ENCODE measurements at places on chromosomes 7 and 10. TPM values are rescaled to one million over a fixed set of nuclear protein-coding genes. Genes with fewer than 3 reads are reported as not detected.
A peak's percentile ranks its signal among the peaks of the same experiment; 100 is the strongest.

DOCK1 gene
- 217 TPM for total RNA-seq

GRCh38 chr10:6022660-6023059 lies 39.5 kb downstream of the IL2RA start:
- no peak overlapping the region for H3K27ac ChIP-seq
- no peak for DNase-seq
- no peaks in the 10 kb centered on the region for H3K36me3 ChIP-seq
- H3K4me1 ChIP-seq: no peaks in the 10 kb centered on the region
- no peaks in the 10 kb centered on the region for H3K27me3 ChIP-seq

DNA sequence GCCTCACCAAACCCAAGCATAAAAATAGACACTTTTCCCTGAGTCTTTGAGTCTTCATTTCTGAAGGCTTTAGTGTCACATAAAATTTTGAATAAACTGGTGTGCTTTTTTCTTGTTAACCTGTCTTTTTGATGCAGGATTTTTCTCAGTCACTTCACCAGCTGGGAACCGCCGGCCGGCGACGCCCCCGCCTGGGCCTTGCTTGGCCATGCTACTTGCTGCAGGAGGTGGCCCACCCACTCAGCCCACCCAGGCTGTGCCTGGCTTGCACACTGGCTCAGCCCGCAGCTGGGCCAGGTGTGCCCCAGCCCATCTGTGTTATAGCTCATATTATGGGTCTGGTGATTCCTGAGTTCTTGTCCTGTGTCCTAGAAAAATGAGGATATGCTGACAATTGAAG lies 247.4 kb upstream of the CACNA2D1 start:
- no peaks in the 10 kb centered on the region for H3K4me1 ChIP-seq
- H3K27me3 ChIP-seq: no peaks in the 10 kb centered on the region
- DNase-seq: no peak
- H3K36me3 ChIP-seq: no peaks in the 10 kb centered on the region
- no peak overlapping the region for H3K4me3 ChIP-seq
- H3K27ac ChIP-seq: no peak overlapping the region

GRCh38 chr7:150788474-150789269 lies 11.5 kb downstream of the TMEM176B start:
- no peaks in the 10 kb centered on the region for H3K4me1 ChIP-seq
- peak overlapping the region; percentile 73 for H3K27ac ChIP-seq
- no peaks in the 10 kb centered on the region for H3K36me3 ChIP-seq
- no peak for DNase-seq
- H3K27me3 ChIP-seq: no peaks in the 10 kb centered on the region

CCL24 gene
- not detected for total RNA-seq

PIP gene
- not detected for total RNA-seq

- no peak overlapping the region for H3K27ac ChIP-seq
- no peaks in the 10 kb centered on the region for H3K4me1 ChIP-seq
- no peak for DNase-seq
- no peaks in the 10 kb centered on the region for H3K27me3 ChIP-seq
These were observed 342.5 kb downstream of the PTPRN2 start for GRCh38 chr7:158244873-158245723.

- H3K4me1 ChIP-seq: no peaks in the 10 kb centered on the region
- no peaks in the 10 kb centered on the region for H3K36me3 ChIP-seq
- H3K27me3 ChIP-seq: no peaks in the 10 kb centered on the region
- no peak overlapping the region for H3K27ac ChIP-seq
- no peak overlapping the region for H3K4me3 ChIP-seq
These were observed 994.4 kb upstream of the POT1 start for GRCh38 chr7:125924037-125924436.

GRCh38 chr7:86958380-86958779 lies 101.1 kb downstream of the ELAPOR2 start:
- no peak for DNase-seq
- no peak overlapping the region for H3K4me3 ChIP-seq
- no peaks in the 10 kb centered on the region for H3K4me1 ChIP-seq
- no peak overlapping the region for H3K27ac ChIP-seq
- H3K27me3 ChIP-seq: no peaks in the 10 kb centered on the region

OR2A7 gene
- 19.6 TPM for total RNA-seq

- no peaks in the 10 kb centered on the region for H3K36me3 ChIP-seq
- DNase-seq: no peak
- H3K4me3 ChIP-seq: no peak overlapping the region
- H3K4me1 ChIP-seq: no peaks in the 10 kb centered on the region
These were observed 187.8 kb downstream of the COBL start for GRCh38 chr7:51128545-51129435.

Measured in thyroid gland (tissue), 4 donors.